ENCODE measurements at places on chromosomes 5 and 9.

DNA sequence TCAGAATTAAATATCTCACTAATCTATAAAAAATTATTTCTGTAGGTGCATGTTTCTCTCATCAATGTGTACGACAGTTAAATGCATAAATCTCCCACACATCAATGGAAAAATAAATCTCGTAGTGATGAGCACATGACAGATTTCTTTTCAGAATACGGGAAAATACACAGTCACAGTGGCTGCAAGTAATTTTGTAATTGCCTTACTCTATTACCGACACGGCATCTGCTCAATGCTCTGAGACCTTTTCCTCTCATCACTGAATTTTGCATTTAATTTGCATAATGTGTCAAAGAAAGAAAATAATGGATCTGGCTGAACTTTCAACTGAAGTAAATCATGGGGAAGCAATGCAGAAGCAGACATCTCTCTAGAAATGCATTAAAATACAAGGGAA is 37.2 kb downstream of the PDE4D start:
- no peak for DNase-seq

GRCh38 chr9:89051421-89052025 is 60.3 kb downstream of the S1PR3 start:
- no peak for DNase-seq

GRCh38 chr9:123059472-123060220 is 26.2 kb downstream of the GPR21 start:
- no peak for DNase-seq

- no peak for DNase-seq
Observed at GRCh38 chr5:169946743-169947295, 33.5 kb downstream of the INSYN2B start.

DNA sequence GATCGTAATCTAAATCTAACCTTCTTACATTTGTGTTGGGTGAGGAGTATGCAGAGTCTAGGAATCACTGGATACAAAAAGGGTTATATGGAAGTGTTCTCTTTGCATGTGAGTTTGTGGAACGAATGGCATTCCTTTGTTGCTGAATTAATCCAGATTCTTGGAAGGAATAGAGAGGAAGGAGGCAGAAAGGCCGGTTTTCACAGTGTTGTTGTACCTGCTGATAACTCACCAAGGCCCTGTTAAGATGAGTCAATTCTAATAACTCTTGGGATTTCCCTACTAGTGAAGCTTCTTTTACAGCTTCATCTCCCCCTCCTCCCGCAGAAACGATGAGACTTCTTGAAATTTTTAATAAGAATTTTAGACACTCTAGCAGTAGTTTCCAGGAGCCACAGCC is 84.0 kb downstream of the ZSWIM6 start:
- DNase-seq, result no peak

DNA sequence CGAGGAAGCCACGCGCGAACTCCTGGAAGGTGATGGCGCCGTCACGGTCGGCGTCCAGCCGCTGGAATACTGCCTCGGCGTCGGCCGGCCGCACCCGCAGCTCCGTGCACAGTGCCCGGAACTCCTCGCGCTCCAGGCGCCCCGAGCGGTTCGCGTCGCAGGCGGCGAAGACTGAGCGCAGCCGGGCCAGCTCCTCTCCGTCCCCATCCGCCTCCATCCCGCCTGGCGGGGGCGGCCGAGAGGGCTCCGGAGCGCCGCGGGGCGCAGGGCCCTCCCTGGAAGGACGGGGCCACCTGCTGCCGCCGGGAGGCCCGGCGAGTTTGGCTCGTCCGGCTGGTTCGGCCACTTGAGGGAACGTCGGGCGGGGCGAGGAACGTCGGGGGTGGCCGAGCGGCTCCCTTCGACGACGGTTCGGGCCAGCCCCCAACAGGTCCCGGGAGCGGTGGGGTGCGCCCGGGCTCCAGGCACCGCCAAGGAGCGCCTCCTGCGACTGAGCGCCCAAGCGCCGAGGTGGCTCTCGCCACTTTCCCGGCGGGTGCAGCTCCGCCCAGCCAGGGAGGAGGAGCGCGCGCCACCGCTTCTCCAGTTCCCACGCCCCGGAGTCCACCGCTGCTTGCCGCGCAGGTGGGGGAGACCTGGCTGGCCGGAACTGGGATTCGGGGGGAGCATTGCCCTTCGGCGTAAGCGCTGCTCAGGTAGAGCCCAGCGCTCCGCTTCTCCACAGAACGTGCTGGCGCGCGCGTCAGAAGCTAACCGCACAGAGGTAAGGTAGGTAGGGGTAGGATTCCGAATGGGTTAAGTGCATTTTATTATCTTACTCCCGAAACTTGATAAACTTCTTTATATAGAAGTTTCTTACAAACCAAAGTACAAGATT is at the start of gene RASEF:
Gene RASEF (minus strand): TSS at position 492 of the 877 bp plus-strand sequence. CDS start 275 bp downstream, at position 217.
- DNase-seq, result peak; percentile 79

GRCh38 chr5:26833596-26833995 is 204.8 kb downstream of the CDH9 start:
- DNase-seq, result no peak

- no peak for DNase-seq
Observed at GRCh38 chr5:153402550-153402949, 87.9 kb upstream of the GRIA1 start.

GRCh38 chr5:62717301-62717933 is 138.8 kb downstream of the LRRC70 start:
- DNase-seq, result no peak

DNA sequence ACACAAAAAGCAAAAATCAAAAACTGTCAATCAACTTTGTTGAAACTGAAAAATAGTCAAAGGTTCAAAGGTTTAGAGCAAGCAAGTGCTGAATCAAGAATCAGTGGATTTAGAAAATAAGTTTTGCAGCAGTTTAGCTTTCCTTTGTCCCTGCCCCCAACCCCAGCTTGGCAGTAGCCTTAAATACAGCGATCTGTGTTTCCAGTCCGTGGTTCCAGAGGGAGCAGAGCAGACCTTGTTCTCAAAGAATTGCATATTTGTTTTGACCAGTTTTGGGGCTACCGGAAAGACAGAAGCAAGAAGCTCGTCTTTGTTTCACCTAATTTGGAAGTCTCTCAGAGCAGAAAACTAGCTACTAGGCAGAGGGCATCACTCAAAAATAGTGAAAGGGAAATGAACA is 57.2 kb upstream of the PRDM9 start:
- DNase-seq, result no peak

DNA sequence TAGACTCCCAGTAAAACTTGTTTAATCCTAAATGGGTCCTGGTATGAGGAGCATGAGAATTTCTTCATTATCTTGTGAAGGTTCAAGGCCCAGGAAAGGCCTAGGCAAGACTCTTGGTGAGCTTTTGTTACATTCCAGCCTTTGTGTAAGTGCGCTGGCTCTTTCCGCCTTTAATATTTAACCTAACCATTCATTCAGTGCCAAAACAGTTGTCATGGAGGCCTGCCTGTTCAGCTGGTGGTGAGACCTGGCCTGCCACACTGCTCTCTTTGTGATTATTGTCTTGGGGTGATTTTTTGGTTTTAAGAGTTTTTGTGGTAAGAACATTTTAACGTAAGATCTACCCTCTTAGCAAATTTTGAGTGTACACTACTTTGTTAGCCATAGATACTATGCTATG is 127.5 kb upstream of the WWC1 start:
- DNase-seq, result peak; percentile 61

DNA sequence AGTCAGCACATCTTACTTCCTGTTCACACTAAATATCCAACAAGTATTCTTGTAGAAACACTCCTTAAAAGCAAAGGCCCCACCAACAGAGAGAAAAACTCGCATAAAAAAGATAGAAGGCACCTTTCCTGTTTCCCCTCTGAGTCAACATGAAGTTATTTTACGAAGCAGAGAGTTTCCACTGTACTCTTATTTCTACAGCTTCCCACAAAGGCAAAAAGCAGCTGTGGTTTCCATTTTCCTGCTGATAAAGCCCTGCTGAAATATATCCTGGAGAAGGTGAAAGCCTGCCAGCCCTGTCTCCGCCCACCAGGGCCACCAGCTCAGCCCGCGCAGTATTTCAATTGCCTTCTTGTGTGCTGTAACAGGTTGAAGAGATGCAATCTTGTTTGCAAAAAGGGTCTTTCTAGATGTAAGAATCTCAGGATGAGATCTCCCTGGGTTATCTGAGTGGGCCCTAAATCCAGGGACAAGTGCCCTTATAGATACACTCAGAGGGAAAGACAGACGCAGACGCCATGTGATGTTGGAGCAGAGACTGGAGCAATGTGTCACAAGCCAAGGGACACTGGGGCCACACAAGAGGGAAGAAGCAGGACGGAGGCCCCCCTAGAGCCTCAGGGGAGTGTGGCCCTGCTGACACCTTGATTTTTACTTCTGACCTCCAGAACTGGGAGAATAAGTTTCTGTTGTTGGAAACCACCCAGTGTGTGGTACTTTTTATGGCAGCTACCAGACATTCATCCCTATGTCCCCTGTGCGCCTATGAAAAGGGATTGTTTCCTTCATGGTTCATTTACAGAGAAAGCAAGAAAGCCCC is 19.9 kb downstream of the SEMA4D start:
- DNase-seq, result peak; percentile 45

GRCh38 chr5:177514541-177514940 is 2.2 kb downstream of the DDX41 start:
- no peak for DNase-seq

DNA sequence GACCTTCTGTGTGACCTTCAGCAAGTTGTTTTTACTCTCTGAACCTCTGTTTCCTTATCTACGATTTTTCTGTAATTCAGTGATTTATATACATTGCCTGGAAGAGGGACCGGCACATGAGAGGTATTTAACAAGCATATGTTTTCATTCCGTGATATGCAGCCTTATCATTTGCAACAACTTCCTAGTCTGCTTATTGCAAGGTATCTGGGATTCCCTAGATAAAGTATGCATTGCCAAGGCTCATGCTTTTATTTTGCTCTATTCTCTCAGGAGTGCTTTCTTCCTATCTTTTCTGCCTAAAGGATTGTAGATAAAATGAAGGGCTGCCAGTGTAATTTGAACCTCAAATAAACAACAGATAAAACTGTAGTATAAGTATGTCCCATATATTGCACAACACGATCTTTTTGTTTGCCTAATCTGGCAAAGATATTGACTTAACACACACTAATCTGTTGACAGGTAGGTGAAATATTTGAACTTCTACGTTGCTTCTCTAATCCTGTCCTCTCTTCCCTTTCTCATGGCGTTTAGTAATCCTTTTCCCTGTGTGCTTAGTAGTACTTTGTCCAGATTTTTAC is 377.2 kb upstream of the TNC start:
- DNase-seq, result no peak

DNA sequence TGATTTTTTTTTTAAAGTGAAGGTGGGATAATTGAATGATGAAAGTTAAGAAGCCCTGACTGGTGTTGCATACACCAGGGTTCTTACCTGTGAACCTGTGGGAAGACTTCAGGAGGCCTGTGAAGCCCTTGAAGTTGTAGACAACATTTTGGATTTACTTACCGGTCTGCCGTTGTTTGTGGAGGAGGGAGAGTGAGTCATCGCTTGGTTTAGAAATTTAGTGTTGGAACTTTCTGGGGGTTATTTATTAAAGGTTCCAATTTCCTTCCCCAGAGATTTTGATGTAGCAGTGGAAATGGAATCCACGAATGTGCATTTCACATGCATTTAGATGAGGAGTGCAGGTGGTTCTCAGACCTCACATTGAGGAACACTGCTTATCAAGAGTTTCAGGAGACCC is 49.6 kb downstream of the ARHGAP26 start:
- no peak for DNase-seq

- DNase-seq, result no peak
Observed at GRCh38 chr5:39264528-39264927, 45.2 kb upstream of the FYB1 start.

- DNase-seq, result no peak
Observed at GRCh38 chr5:131262953-131263541, 806 bp upstream of the CDC42SE2 start.

GRCh38 chr5:159581502-159582249 is 251.4 kb upstream of the IL12B start:
- peak; percentile 73 for DNase-seq

- no peak for DNase-seq
Observed at GRCh38 chr9:33366979-33367480, 35.3 kb downstream of the AQP7 start.

DNA sequence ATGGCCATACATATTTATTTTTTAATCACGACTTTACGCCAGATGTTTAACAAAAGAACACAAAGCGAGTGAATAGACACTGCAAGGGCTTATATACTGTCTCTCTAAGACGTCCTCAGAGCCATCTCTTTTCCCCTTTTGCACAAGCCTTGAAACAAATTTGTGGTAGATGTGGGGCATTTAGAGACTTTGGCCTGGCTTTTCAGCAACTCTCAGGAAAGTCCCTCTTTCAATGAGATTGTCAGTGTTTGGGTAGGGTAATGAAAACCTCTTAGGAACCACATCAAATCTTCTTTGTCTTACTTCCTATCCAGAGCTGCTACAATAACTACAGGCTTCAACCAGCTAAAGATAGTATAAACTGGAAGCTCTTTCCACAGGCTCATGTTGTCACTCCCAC is 380.0 kb downstream of the ANXA1 start:
- no peak for DNase-seq

DNA sequence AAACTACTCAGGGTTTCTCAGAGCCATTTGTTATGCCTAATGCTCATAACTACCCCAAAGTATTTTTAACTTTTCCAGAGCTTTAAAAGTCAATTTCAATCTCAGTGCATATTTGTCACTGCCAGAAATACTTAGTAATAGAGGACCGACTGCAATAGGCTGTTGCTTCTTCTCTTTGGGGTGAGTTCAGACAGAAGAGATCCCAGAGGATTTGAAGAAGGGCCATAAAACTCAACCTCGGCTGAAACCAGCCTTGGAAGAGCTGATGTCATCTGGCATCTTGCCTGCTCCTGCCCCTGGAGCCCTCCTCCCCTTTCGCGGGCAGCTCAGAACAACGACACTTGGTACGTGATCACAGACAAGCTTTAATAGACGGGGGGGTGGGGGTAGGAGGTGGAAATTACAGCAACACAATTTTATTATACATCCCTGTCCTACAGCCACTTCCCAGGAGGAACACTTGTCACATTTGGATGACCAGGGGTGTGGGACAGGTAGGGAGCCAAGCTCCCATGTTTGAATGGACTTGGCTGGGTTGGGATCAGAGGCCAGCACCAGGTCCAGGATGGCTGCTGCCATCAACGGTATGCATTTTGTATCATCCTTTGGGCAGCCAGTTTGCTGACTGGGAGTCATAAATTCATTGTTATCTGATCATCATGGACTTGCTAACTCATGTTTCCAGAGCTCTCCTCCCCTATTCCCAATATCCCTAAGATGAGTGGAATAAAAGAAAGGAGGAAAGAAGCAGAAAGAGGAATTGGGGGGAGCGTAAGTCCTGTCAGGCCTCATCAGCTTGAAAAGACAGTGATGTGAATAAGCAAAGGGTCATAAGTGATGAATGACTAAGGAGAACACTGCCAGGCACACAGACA is 186.6 kb upstream of the PANK3 start:
- no peak for DNase-seq

Data from mucosa of gallbladder (tissue), 1 donor.